ENCODE measurements at places on chromosomes 4 and X. TPM values are rescaled to one million over a fixed set of nuclear protein-coding genes. Genes with fewer than 3 reads are reported as not detected.

TEX13B gene
- total RNA-seq: not detected

MAGEA2 gene
- total RNA-seq: not detected

SORBS2 gene
- total RNA-seq: not detected

BEND4 gene
- total RNA-seq: 1.2 TPM

ZNF141 gene
- 27.5 TPM for total RNA-seq

SSX2B gene
- not detected for total RNA-seq

All from activated naive CD8-positive, alpha-beta T cell treated with anti-CD3 and anti-CD28 coated beads for 36 hours (primary cell).